Immature natural killer cell (primary cell): ENCODE measurements at places on chromosomes 4 and X.

DNA sequence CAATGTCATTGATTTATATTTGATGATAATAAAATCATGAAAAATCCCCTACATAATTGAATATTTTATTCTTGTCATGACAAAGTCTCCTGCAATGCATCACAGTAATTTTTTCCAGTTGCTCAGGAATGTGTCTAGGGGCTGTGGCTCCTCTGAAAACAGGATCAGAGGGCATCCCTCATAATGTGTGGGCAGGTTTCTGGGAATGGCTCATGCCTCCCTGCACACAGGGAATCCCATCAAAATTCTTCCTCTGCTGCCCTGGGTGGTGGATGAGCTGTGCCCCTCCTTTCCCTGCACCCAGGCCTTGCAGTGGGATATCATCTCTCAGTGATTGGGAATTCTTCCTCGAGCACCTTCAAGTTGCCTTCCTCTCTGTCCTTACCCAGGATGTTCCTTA, 20.4 kb upstream of the PUDP start:
- no peak overlapping the region for H3K27ac ChIP-seq
- no peaks in the 10 kb centered on the region for H3K27me3 ChIP-seq
- H3K36me3 ChIP-seq: peaks cover 5% of the 10 kb centered on the region
- DNase-seq: no peak
- H3K4me1 ChIP-seq: no peaks in the 10 kb centered on the region
- no peak overlapping the region for H3K4me3 ChIP-seq

- peaks cover 2% of the 10 kb centered on the region for H3K27me3 ChIP-seq
- H3K4me1 ChIP-seq: no peaks in the 10 kb centered on the region
- no peaks in the 10 kb centered on the region for H3K36me3 ChIP-seq
- no peak overlapping the region for H3K27ac ChIP-seq
- no peak overlapping the region for H3K4me3 ChIP-seq
- no peak for DNase-seq
Measured at GRCh38 chr4:142036795-142037583, 400.6 kb downstream of the IL15 start.

DNA sequence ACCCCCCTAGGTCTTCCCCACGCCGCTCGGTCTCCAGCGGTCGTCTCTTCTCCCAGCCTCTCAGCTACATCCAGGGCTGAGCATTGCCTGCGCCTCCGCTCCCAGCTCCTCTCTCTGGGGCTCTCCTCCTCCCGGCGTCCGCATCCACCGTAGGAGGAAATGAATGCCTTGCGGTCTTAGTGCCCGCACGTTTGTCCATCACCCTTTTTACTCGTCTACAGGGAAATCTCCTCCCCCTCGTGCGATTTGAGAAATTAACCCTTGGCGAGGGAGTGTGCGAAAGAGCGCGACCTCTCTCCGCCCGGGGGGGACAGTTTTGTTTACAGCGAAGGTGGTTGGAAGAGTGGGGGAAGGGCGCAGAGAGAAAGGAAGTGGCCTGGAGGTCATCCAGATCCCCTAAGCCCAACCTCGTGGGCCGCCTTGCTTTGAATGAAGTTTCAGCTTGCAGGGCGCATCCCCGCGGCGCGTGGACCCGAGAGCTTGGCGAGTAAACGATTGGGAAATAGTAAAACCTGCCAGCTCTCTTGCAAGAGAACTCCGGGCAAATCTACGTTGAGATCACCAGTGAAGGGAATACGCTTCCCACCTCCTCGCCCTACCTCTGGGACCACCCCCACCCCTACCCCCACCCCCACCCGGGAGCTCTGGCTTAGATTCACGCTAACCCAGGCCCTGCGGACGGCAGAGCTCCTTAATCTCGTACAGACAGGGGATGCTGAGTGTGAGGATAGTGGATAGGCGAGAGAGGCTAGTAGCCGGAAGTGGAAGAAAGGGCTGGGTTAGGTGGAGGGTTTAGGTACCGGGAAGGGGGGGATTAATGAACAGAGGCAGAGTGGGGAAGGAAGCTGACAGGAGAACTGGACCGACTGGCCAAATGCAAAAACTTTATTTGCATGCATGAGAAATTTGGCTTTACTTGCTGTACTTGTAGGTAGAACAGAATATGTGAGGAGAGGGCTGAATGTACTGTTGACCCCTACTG, at the start of gene ELOVL6:
TSS of gene ELOVL6 (minus strand) at position 181 of the 982 bp plus-strand sequence. CDS start 280 bp downstream, outside the sequence.
- H3K36me3 ChIP-seq: no peaks in the 10 kb centered on the region
- DNase-seq: peak; percentile 50

GRCh38 chrX:136477026-136477425, 10.7 kb upstream of the BRS3 start:
- no peak overlapping the region for H3K4me3 ChIP-seq
- peaks cover 4% of the 10 kb centered on the region for H3K27me3 ChIP-seq
- no peaks in the 10 kb centered on the region for H3K4me1 ChIP-seq
- H3K27ac ChIP-seq: no peak overlapping the region
- DNase-seq: no peak
- H3K36me3 ChIP-seq: no peaks in the 10 kb centered on the region

GRCh38 chr4:169092889-169093522, 83.0 kb upstream of the CBR4 start:
- H3K36me3 ChIP-seq: peaks cover 2% of the 10 kb centered on the region
- no peaks in the 10 kb centered on the region for H3K27me3 ChIP-seq
- no peak overlapping the region for H3K4me3 ChIP-seq

DNA sequence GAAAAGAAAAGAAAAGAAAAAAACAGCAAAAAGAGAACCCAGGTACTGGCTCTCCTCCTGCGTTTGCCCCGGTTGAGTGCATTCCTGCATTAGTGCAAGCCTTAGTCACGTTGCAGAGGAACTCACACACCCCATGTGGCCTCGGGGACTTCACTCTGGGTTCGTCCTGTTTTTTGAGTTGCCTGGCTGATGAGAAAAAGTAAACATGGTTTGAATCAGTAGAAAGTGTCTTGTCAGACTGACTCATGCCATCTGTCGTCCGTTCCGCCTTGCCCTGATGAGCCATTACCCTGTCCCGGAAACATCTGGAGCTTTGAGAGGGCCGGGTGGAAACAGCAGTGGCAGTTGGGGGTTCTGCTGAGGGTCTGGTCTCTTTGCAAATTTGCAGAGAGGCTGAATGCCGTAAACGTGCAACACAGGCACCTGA, 16.3 kb downstream of the CD99 start:
- H3K4me3 ChIP-seq: peak overlapping the region; percentile 52
- no peak for DNase-seq
- peak overlapping the region; percentile 81 for H3K27ac ChIP-seq
- H3K27me3 ChIP-seq: peaks cover 2% of the 10 kb centered on the region
- H3K36me3 ChIP-seq: no peaks in the 10 kb centered on the region

GRCh38 chrX:44882635-44883034, 9.6 kb downstream of the KDM6A start:
- no peaks in the 10 kb centered on the region for H3K36me3 ChIP-seq
- no peak overlapping the region for H3K27ac ChIP-seq
- peaks cover 3% of the 10 kb centered on the region for H3K27me3 ChIP-seq

GRCh38 chrX:107678957-107679740, 50.8 kb downstream of the PRPS1 start:
- peaks cover 13% of the 10 kb centered on the region for H3K27me3 ChIP-seq
- no peaks in the 10 kb centered on the region for H3K36me3 ChIP-seq
- H3K27ac ChIP-seq: peak overlapping the region; percentile 84
- DNase-seq: peak; percentile 54

DNA sequence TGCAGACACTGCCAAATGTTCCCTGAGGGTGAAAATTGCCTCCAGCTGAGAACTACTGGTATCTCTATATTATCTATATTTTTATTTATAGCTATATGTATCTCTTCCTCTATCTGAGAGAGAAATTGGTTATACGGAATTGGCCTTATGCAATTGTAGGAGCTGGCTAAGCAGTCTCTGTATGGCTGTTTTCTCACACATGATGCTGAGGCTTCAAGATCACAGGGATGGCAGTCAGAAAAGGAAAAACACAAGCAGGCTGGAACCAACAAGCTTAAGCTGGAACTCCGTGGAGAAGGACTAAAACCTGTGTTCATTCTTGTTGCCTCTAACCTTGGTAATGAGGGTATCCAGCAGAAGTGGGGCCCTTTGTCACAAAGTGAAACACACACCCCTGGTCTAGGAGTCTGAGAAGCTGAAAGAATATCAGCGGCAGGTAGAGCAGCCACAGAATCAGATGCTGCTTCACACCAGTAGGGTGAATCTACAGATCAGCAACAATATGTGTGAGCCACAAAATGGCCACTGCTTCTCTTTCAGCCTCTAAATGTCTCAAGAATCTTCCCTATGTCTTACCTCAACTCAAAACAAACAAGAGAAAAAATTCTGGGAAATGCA, 166.5 kb upstream of the PPP1R2C start:
- H3K4me1 ChIP-seq: peaks cover 91% of the 10 kb centered on the region
- DNase-seq: peak; percentile 20
- peak overlapping the region; percentile 82 for H3K27ac ChIP-seq
- H3K27me3 ChIP-seq: peaks cover 4% of the 10 kb centered on the region
- no peaks in the 10 kb centered on the region for H3K36me3 ChIP-seq

GRCh38 chr4:118994030-118994429, 105.4 kb downstream of the SYNPO2 start:
- no peak overlapping the region for H3K4me3 ChIP-seq
- H3K4me1 ChIP-seq: no peaks in the 10 kb centered on the region
- no peak for DNase-seq
- no peaks in the 10 kb centered on the region for H3K36me3 ChIP-seq
- no peak overlapping the region for H3K27ac ChIP-seq
- H3K27me3 ChIP-seq: peaks cover 5% of the 10 kb centered on the region

DNA sequence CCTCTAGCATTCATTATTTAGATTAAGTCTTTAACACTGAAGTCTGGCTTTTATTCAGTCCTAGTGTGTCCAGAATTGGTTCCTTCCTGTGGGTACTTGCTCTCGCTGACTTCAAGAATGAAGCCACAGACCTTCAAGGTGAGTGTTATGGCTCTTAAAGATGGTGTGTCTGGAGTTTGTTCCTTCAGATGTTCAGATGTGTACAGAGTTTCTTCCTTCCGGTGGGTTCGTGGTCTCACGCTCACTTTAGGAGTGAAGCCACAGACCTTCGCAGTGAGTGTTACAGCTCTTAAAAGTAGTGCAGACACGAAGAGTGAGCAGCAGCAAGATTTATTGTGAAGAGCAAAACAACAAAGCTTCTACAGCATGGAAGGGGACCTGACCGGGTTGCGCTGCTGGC, 860.6 kb downstream of the STIM2 start:
- no peaks in the 10 kb centered on the region for H3K27me3 ChIP-seq
- H3K36me3 ChIP-seq: no peaks in the 10 kb centered on the region
- no peak for DNase-seq
- H3K4me3 ChIP-seq: no peak overlapping the region
- H3K4me1 ChIP-seq: no peaks in the 10 kb centered on the region
- H3K27ac ChIP-seq: no peak overlapping the region

GRCh38 chr4:71520850-71521249, 182.0 kb downstream of the SLC4A4 start:
- H3K27ac ChIP-seq: no peak overlapping the region
- DNase-seq: no peak
- H3K36me3 ChIP-seq: peaks cover 17% of the 10 kb centered on the region
- no peak overlapping the region for H3K4me3 ChIP-seq

- H3K4me3 ChIP-seq: no peak overlapping the region
- no peak overlapping the region for H3K27ac ChIP-seq
- no peaks in the 10 kb centered on the region for H3K27me3 ChIP-seq
- no peak for DNase-seq
Measured at GRCh38 chr4:132709056-132709455, 440.0 kb upstream of the PCDH10 start.

DNA sequence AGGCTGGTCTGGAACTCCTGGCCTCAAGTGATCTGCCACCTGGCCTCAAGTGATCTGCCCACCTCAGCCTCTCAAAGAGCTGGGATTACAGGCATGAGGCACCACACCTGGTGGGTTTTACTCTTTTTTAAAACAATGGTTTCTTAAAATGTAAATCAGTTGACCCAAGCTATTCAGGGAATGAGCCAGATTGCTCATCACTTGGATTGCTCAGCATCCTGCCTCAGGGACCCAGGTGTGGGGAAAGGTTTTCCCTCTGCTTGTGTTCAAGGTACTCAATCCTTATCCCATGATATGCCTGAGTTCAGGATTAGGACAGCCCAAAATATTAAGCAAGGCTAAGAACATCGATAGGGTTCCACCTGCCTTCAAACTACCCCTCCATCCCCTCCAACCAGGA, 67.4 kb downstream of the CHRNA9 start:
- no peak overlapping the region for H3K4me3 ChIP-seq
- DNase-seq: no peak
- H3K27ac ChIP-seq: no peak overlapping the region
- no peaks in the 10 kb centered on the region for H3K27me3 ChIP-seq
- H3K36me3 ChIP-seq: no peaks in the 10 kb centered on the region
- H3K4me1 ChIP-seq: no peaks in the 10 kb centered on the region

DNA sequence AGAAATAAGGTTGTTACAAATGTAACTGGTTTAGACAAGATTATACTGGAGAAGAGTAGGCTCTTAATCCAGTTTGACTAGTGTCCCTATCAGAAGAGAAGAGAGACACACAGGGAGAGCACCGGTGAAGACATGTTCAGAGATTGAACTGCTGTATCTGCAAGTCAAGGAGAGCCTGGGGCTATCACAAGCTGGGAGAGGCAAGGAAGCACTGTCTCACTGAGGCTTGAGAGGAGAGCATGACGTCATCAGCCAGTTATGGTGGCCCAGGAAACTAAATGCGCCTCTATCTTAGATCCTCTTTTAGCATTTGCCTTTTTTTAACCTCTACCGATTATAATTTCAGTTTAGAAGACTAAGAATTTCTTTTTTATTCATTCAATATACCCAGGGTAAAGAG, 583.4 kb downstream of the TRAM1L1 start:
- H3K4me3 ChIP-seq: no peak overlapping the region
- H3K27me3 ChIP-seq: peaks cover 2% of the 10 kb centered on the region
- H3K27ac ChIP-seq: no peak overlapping the region
- no peak for DNase-seq

DNA sequence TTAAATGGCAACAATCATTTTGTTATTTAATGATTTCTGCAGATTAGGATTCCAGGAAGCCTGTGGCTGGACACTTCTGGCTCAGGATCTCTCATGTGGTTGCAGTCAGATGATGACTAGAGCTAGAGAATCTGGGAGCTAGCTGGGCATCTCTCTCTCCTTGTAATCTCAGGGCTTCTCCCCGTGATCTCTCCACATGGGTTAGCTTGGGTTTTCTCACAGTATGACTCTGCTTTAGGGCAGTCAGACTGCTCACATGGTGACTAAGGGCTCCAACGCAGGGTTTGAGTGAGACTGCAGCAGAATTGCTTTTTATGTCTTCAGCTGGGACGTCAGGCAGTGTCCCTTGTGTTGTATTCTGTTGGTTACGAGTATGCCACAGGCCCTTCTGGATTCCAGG, 361.4 kb downstream of the CBLL2 start:
- no peaks in the 10 kb centered on the region for H3K27me3 ChIP-seq
- H3K36me3 ChIP-seq: no peaks in the 10 kb centered on the region
- no peak overlapping the region for H3K27ac ChIP-seq
- no peak overlapping the region for H3K4me3 ChIP-seq

- peaks cover 65% of the 10 kb centered on the region for H3K4me1 ChIP-seq
- peak; percentile 71 for DNase-seq
- H3K36me3 ChIP-seq: no peaks in the 10 kb centered on the region
Measured at GRCh38 chr4:36278789-36279188, 2.6 kb upstream of the DTHD1 start.

DNA sequence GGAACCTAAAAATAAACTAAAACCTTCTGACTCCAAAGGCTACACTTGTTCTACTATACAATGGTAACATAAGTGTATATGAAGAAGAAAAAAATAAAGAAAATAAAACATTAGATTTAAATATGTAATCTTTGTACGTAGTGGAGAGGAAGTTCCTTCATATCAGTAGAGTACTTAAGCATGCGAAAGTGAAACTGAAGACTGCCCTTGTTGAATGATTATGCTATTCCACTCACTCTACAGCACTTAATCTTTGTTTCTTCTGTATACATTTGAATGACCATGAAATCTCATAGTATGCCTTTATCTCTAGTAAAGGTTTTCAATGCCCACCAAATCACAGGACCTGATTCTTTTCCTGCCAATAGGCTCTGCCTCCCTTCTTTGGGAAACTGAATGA, 78.9 kb downstream of the NDST3 start:
- no peaks in the 10 kb centered on the region for H3K27me3 ChIP-seq
- DNase-seq: no peak
